ENCODE measurements at places on chromosomes 1 and 21.

DNA sequence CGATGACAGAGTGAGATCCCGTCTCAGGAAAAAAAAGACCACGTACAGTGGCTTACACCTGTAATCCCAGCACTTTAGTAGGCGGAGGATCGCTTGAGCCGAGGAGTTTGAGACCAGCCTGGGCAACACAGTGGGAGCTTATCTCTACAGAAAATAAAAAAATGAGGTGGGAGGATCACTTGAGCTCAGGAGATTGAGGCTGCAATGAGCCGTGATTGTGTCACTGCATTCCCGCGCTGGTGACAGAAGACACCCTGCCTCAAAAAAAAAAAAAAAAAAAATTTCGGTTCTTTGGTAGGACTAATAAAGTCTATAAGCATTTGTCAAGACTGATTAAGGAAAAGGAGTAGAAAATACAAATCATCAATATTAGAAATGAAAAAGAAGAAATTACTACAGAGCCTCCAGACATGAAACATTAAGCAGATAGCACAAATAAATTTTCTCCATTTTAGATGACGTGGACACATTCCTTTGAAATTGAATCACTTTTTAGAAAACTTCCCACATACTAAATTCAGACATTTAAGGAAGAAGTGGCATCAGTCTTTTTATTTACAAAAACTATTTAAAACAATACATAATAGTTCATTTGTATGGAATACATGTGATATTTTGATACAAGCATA lies 30.4 kb downstream of the MORC3 start:
- DNase-seq = no peak

DNA sequence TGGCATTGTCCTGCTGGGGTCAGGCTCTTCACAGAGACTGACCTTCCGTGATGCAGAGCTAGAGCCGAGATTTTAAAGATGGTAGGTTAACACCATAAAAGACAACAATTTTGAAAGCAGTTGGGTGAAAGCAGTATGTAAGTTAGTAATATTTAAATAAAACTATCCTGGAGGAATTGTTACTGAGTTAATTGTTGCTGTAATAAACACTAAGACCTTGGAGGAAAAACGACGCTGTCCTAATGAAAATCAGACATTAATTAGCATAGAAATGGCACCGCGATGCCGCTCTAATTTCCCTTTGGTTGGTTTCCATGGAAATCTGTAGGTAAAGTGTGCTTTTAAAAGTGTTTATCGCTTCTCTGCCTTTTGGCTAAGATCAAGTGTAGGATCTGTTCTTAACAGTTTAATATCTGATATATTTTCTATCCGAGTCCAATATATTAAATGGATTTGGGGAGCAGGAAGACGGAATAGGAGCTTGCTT lies 745 bp upstream of the ANP32E start:
- no peak for DNase-seq

DNA sequence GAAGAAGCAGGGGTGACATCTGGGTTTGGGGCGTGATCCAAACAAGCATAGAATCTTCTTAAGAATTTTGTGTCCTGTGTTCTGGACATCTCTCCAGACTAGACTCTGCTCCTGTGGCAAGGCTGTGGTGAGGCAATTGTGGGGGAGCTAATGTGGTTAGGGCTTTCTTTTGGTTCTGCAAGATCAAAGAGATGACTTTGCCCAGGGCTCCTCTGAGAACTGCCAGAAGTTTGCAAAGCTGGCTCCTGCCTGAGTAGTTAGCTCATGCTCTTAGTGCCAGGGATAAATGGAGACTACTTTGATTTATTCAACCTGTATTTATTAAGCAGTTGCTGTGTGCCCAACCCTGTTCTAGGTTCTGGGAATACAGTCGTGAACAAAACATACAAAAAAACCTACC lies 34.0 kb upstream of the CRNN start:
- DNase-seq = no peak

- no peak for DNase-seq
Measured at GRCh38 chr1:30290581-30290980, 432.8 kb downstream of the MATN1 start.

- DNase-seq = no peak
Measured at GRCh38 chr1:147167365-147167764, 4.9 kb downstream of the PRKAB2 start.

- no peak for DNase-seq
Measured at GRCh38 chr1:154714052-154714623, 106.2 kb upstream of the ADAR start.

GRCh38 chr1:109444346-109444745 lies 18.1 kb upstream of the PSMA5 start:
- no peak for DNase-seq

GRCh38 chr1:181714428-181714827 lies 231.1 kb downstream of the CACNA1E start:
- DNase-seq = no peak

DNA sequence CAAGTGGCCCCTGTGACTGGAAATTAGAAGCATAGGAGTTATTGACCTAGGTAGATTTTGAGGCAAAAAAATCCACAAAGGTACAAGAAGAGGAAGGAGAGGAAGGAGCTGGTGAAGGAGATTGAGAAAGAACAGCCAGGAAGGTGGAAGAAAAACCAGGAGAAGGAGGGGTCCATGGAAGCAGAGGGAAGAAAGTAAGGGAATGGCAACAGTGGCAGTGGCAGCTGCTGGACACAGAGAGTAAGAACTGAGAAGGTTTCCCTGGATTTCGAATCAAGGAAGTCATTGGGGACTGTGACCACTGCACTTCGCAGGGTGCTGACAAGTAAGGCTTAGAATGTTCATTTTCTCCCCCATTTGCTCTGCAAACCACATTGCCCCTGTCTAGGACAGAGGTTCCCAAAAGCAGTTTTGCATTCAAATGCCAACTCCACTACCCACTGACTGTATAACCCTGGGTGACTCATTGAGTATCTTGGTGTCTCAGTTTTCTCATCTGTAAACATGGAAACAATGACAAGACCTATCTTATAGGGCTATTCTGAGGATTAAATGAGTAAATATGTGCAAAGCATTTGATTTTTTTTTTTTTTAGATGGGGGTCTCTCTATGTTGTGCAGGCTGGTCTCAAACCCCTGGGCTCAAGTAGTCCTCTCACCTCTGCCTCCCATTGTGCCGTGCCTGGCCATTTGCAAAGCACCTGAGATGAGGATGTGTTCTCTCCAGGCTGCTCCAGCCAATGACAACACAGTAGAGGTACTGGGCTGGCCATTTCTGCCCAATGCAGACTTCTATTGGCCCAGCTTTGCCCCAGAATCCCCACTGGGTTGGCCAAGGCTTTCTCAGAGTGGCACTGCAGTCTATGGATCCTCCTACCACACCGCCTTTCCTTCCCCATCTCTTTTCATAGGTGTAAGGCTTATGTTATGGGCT lies 9.3 kb upstream of the CAPN2 start:
- DNase-seq = no peak

- no peak for DNase-seq
Measured at GRCh38 chr1:161962091-161962887, 61.4 kb downstream of the OLFML2B start.
